A549 treated with DMSO at 1 μM for 4 hours (cell line): ENCODE measurements at places on chromosomes 2 and 18. TPM values are rescaled to one million over a fixed set of nuclear protein-coding genes. Genes with fewer than 3 reads are reported as not detected.

ZNF516 gene
- total RNA-seq: 3.0 to 4.2 TPM (median 3.9 TPM) in 5 replicates

ANKRD62 gene
- total RNA-seq: not detected in 5 replicates

PTRHD1 gene
- total RNA-seq: 47.4 to 63.9 TPM (median 63.1 TPM) in 5 replicates

ABHD1 gene
- 1.1 to 2.3 TPM (median 1.6 TPM) in 5 replicates for total RNA-seq

SDC1 gene
- total RNA-seq: 172 to 222 TPM (median 186 TPM) in 5 replicates

SKOR2 gene
- total RNA-seq: not detected in 5 replicates

MALL gene
- 149 to 172 TPM (median 158 TPM) in 5 replicates for total RNA-seq

TMSB10 gene
- 7,472 to 9,403 TPM (median 8,398 TPM) in 5 replicates for total RNA-seq

FAM98A gene
- total RNA-seq: 68.5 to 117 TPM (median 75.8 TPM) in 5 replicates

SP140 gene
- total RNA-seq: 0.16 to 0.24 TPM (median 0.19 TPM) in 4 of 5 replicates, not detected in the other

IL36G gene
- not detected in 5 replicates for total RNA-seq

CRYGC gene
- total RNA-seq: not detected in 5 replicates

GAL3ST2 gene
- total RNA-seq: 0.23 to 0.40 TPM (median 0.34 TPM) in 4 of 5 replicates, not detected in the other

FLACC1 gene
- total RNA-seq: 0.14 to 0.45 TPM in 2 of 5 replicates, not detected in the others

MDH1B gene
- 1.6 to 2.2 TPM (median 1.8 TPM) in 5 replicates for total RNA-seq

ADGRF3 gene
- total RNA-seq: 0.03 to 0.13 TPM (median 0.10 TPM) in 5 replicates

CELF4 gene
- total RNA-seq: 0.05 TPM in 1 of 5 replicates, not detected in the others

ALPI gene
- total RNA-seq: 0.02 TPM in 1 of 5 replicates, not detected in the others

DCDC2C gene
- total RNA-seq: 0.15 to 0.50 TPM (median 0.36 TPM) in 5 replicates

CCDC74B gene
- total RNA-seq: 6.1 to 7.5 TPM (median 6.6 TPM) in 5 replicates

LCT gene
- total RNA-seq: 0.02 to 0.06 TPM (median 0.02 TPM) in 5 replicates

C2orf15 gene
- total RNA-seq: 0.41 to 0.61 TPM (median 0.52 TPM) in 5 replicates

CYRIA gene
- 0.14 to 0.23 TPM (median 0.22 TPM) in 5 replicates for total RNA-seq

PLGLB2 gene
- 0.29 to 0.49 TPM (median 0.45 TPM) in 5 replicates for total RNA-seq

RGPD4 gene
- total RNA-seq: 0.02 to 0.08 TPM (median 0.05 TPM) in 4 of 5 replicates, not detected in the other

KLHL14 gene
- not detected in 5 replicates for total RNA-seq

CD8B2 gene
- total RNA-seq: not detected in 5 replicates

POMC gene
- total RNA-seq: not detected in 5 replicates

COLEC11 gene
- total RNA-seq: 0.38 to 0.70 TPM (median 0.48 TPM) in 5 replicates

ASTL gene
- not detected in 5 replicates for total RNA-seq

RAB6D gene
- 0.02 TPM in 1 of 5 replicates, not detected in the others for total RNA-seq

MROH2A gene
- total RNA-seq: 0.14 to 0.32 TPM (median 0.20 TPM) in 5 replicates

STPG4 gene
- total RNA-seq: not detected in 5 replicates

C2orf69 gene
- 6.7 to 10.8 TPM (median 8.7 TPM) in 5 replicates for total RNA-seq

HOXD13 gene
- total RNA-seq: 0.22 to 0.32 TPM (median 0.24 TPM) in 5 replicates

DSG3 gene
- 0.01 to 0.02 TPM in 2 of 5 replicates, not detected in the others for total RNA-seq

DYSF gene
- 0.72 to 1.2 TPM (median 0.85 TPM) in 5 replicates for total RNA-seq

ZSCAN30 gene
- total RNA-seq: 0.58 to 1.4 TPM (median 0.86 TPM) in 5 replicates

TXNDC2 gene
- total RNA-seq: 0.05 to 0.38 TPM (median 0.17 TPM) in 5 replicates

HDLBP gene
- total RNA-seq: 269 to 292 TPM (median 283 TPM) in 5 replicates

DDX18 gene
- total RNA-seq: 71.5 to 85.4 TPM (median 76.0 TPM) in 5 replicates

PARD3B gene
- total RNA-seq: 0.61 to 1.5 TPM (median 0.83 TPM) in 5 replicates

GBX2 gene
- 2.3 to 4.1 TPM (median 3.3 TPM) in 5 replicates for total RNA-seq

ALPG gene
- 0.07 to 0.15 TPM (median 0.13 TPM) in 4 of 5 replicates, not detected in the other for total RNA-seq

ZAP70 gene
- total RNA-seq: 0.05 to 0.10 TPM in 2 of 5 replicates, not detected in the others

FAM110C gene
- 0.06 to 0.26 TPM (median 0.14 TPM) in 5 replicates for total RNA-seq

CCDC150 gene
- 4.5 to 6.0 TPM (median 4.9 TPM) in 5 replicates for total RNA-seq

LRRC30 gene
- total RNA-seq: not detected in 5 replicates

HOXD10 gene
- total RNA-seq: 5.7 to 8.5 TPM (median 7.4 TPM) in 5 replicates

GALM gene
- total RNA-seq: 17.3 to 22.7 TPM (median 19.2 TPM) in 5 replicates

INSIG2 gene
- 10.2 to 12.2 TPM (median 11.9 TPM) in 5 replicates for total RNA-seq

B3GNT7 gene
- 1.1 to 2.3 TPM (median 1.6 TPM) in 5 replicates for total RNA-seq

OR6B2 gene
- total RNA-seq: not detected in 5 replicates

MYO7B gene
- total RNA-seq: 0.11 to 0.17 TPM (median 0.14 TPM) in 5 replicates

AP1S3 gene
- total RNA-seq: 23.7 to 33.6 TPM (median 31.4 TPM) in 5 replicates

RAX gene
- not detected in 5 replicates for total RNA-seq
